ENCODE measurements at places on chromosomes 11 and 22. TPM values are rescaled to one million over a fixed set of nuclear protein-coding genes. Genes with fewer than 3 reads are reported as not detected.
A peak's percentile ranks its signal among the peaks of the same experiment; 100 is the strongest.

DNA sequence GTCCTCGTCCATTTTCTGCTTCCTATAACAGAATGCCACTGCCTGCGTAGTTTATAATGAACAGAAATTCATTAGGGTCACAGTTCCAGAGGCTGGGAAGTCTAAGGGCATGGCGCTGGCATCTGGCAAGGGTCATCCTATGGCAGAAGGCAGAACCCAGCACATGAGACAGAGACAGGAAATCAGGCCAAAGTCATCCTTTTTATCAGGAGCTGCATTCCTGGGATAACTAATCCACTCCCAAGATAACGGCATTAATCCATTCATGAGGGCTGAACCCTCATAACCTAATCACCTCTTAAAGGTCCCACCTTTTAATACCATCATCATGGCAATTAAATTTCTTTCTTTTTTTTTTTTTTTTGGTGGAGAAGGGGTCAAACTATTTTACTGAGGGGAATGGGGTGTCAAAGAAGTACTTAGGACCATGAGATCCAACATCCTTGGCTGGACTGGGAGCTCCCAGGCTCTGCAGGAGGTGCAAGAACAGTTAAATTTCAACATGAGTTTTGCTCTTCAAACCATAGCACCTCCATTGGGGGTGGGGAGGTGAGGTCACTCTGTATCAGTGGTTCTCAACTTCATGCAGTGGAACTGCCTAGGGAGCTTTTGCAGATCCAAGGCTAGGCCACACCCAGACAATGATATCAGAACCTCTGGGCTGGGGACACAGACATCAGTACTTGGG lies 4.4 kb downstream of the TMEM109 start:
- H3K4me1 ChIP-seq = peaks cover 23% of the 10 kb centered on the region
- DNase-seq = no peak
- H3K4me3 ChIP-seq = no peak overlapping the region
- no peaks in the 10 kb centered on the region for H3K36me3 ChIP-seq
- H3K27me3 ChIP-seq = no peaks in the 10 kb centered on the region
- no peak overlapping the region for H3K27ac ChIP-seq

GRCh38 chr22:29503811-29504372 lies 23.9 kb downstream of the NEFH start:
- H3K4me3 ChIP-seq = no peak overlapping the region
- H3K27ac ChIP-seq = no peak overlapping the region
- peaks cover 3% of the 10 kb centered on the region for H3K36me3 ChIP-seq

DNA sequence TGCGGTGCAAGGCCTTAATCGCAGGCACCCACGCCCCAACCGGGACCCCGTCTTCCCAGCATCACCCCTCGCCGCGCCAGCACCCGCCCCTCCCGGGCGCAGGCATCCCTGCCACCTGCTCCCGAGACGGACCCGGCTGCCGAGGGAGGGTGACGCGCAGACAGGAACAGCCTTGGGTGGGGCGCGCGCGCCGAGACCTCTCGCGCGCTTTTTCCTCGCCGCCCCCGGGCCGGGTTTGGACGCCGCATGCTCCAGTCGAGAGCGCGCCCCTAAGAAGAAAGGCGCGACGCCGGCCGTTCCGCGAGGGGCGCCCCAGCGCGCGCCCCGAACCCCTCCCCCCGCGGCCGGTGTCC lies 504 bp downstream of the CFL1 start:
- peaks cover 11% of the 10 kb centered on the region for H3K4me1 ChIP-seq
- H3K4me3 ChIP-seq = peak overlapping the region; percentile 93
- H3K27ac ChIP-seq = peak overlapping the region; percentile 74
- H3K27me3 ChIP-seq = no peaks in the 10 kb centered on the region
- peaks cover 31% of the 10 kb centered on the region for H3K36me3 ChIP-seq

- H3K4me3 ChIP-seq = no peak overlapping the region
- DNase-seq = peak; percentile 36
- H3K27ac ChIP-seq = no peak overlapping the region
- H3K36me3 ChIP-seq = peaks cover 5% of the 10 kb centered on the region
These were observed 45.3 kb downstream of the PHF21A start for GRCh38 chr11:46075928-46076327.

- H3K4me3 ChIP-seq = no peak overlapping the region
- no peak for DNase-seq
These were observed 684.0 kb upstream of the CCDC90B start for GRCh38 chr11:83970061-83970671.

DNA sequence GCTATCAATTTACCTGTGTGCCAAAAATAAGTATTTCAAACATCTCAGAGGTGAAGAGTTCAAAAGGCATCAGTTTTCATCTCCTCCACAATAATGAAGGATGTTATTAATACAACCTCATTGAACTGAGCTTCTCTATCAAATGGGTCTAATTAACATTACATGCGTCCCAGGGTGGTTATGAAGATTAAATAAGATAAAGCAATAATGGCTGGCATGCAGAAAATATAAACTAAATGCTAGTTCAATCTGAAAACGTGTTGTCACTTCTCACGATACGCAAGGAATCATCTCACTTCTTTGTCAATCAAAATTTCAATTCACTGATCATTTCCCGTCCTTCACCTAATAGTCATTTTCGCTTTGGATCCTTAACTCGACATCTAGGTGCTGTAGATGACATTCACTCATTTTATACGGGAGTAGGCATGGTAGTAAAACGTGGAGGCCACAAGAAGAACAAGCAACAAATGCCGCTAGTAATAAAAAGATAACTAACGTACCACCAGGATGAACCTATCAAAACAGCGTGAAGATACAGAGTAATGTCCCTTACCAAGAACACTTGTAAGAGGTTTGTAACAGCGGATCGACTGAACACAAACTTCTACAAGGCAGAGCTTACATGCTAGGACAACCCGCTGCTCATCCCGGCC lies 918 bp downstream of the CHORDC1 start:
- DNase-seq = no peak
- H3K4me1 ChIP-seq = peaks cover 36% of the 10 kb centered on the region
- H3K4me3 ChIP-seq = peak overlapping the region; percentile 90
- no peaks in the 10 kb centered on the region for H3K36me3 ChIP-seq

- H3K4me3 ChIP-seq = no peak overlapping the region
- H3K27ac ChIP-seq = no peak overlapping the region
- H3K4me1 ChIP-seq = peaks cover 10% of the 10 kb centered on the region
- peaks cover 18% of the 10 kb centered on the region for H3K27me3 ChIP-seq
These were observed 26.9 kb upstream of the ATXN10 start for GRCh38 chr22:45644714-45645113.

DNA sequence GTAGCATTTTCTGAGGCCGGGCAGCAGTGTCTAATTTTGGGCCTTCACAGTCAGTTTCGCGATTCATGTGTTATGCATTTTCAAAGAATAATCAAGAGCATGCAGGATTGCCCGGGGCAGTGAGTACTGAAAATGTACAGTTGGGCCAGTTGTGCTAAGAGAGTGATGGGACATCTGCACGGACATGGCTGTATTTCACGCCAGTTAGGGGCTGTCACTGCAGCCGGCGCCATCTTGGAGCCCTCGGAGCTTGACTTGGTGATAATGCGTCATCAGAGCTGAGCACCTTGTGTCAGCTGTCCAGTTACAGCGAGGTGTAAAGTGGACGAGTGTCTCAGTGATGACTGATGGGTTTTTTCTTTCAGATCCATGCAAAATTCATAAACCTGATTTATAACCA lies 188.9 kb downstream of the TBC1D22A start:
- no peaks in the 10 kb centered on the region for H3K36me3 ChIP-seq
- peaks cover 10% of the 10 kb centered on the region for H3K4me1 ChIP-seq
- no peak for DNase-seq
- H3K4me3 ChIP-seq = no peak overlapping the region

- H3K36me3 ChIP-seq = no peaks in the 10 kb centered on the region
- H3K4me1 ChIP-seq = 0 out of 2 replicates have a peak, but pooled peaks cover 6% of the 10 kb centered on the region
- DNase-seq = no peak
These were observed 66.3 kb downstream of the C11orf91 start for GRCh38 chr11:33634291-33634834.

DNA sequence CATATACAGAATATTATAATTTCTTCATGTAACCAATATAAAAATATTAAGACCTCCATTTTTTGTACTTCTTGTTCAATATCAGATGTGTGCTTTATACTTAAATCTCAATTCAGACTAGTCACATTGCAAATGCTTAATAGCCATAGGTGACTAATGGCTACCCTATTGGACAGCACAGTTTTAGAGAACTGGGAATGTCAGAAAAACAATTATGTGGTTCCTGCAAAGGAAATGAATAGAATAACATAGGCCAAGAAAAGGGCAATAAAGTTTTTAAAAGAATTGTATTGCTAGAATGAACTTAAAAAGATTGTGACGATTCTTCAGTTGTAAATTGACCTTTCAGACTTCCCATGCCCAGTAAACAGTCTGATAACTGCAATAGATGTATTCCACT lies 843.0 kb downstream of the METTL15 start:
- H3K36me3 ChIP-seq = no peaks in the 10 kb centered on the region
- H3K4me1 ChIP-seq = no peaks in the 10 kb centered on the region
- H3K27me3 ChIP-seq = no peaks in the 10 kb centered on the region
- no peak for DNase-seq

DNA sequence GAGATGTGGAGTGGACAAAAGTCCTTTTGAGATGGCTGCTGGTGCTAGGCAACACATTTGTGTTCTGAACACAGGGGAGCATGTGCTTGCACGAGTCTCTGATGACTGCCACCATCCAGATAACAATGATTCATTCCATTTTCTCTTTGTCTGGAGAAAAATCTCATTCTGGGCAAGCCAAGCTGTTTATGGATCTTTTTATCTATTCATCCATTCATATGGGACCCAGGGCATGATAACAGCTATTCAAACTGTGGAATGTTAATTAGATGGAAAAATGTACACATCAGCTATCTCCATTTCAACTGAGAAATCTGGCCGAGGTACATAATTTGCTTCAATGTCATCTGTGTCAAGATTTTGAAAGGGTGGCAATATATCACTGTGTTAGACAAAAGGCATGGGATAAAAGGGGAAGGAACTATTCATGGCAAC lies 117.5 kb upstream of the ZBED5 start:
- no peaks in the 10 kb centered on the region for H3K4me1 ChIP-seq
- H3K27me3 ChIP-seq = no peaks in the 10 kb centered on the region
- no peak for DNase-seq
- H3K36me3 ChIP-seq = no peaks in the 10 kb centered on the region

DNA sequence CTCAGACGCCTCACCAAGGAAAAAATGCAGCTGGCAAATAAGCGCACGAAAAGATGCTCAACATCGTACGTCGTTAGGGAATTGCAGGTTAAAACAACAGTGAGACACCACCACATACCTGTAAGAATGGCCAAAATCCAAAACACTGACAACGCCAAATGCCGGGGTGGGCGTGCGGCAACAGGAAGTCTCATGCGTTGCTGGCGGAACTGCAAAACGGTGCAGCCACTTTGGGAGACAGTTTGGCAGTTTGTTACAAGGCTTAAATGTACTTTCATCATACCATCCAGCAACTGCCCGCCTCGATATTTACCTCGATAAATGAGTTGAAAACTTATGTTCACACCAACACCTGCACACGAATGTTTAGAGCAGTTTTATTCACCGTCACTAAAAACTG lies 7.5 kb upstream of the CTSD start:
- no peaks in the 10 kb centered on the region for H3K36me3 ChIP-seq
- no peak overlapping the region for H3K4me3 ChIP-seq
- H3K27me3 ChIP-seq = no peaks in the 10 kb centered on the region

- H3K36me3 ChIP-seq = no peaks in the 10 kb centered on the region
- DNase-seq = no peak
- H3K27ac ChIP-seq = no peak overlapping the region
- no peaks in the 10 kb centered on the region for H3K4me1 ChIP-seq
- no peaks in the 10 kb centered on the region for H3K27me3 ChIP-seq
These were observed 41.3 kb downstream of the NARS2 start for GRCh38 chr11:78533399-78533798.

- H3K27ac ChIP-seq = no peak overlapping the region
- H3K4me3 ChIP-seq = no peak overlapping the region
- no peaks in the 10 kb centered on the region for H3K36me3 ChIP-seq
- H3K27me3 ChIP-seq = no peaks in the 10 kb centered on the region
- peak; percentile 37 for DNase-seq
- peaks cover 7% of the 10 kb centered on the region for H3K4me1 ChIP-seq
These were observed 17.8 kb upstream of the RCN1 start for GRCh38 chr11:32072872-32073643.

GRCh38 chr11:102251423-102251822 lies 65.9 kb upstream of the BIRC3 start:
- no peak overlapping the region for H3K4me3 ChIP-seq
- no peak overlapping the region for H3K27ac ChIP-seq
- no peaks in the 10 kb centered on the region for H3K4me1 ChIP-seq
- no peak for DNase-seq
- H3K36me3 ChIP-seq = no peaks in the 10 kb centered on the region

DNA sequence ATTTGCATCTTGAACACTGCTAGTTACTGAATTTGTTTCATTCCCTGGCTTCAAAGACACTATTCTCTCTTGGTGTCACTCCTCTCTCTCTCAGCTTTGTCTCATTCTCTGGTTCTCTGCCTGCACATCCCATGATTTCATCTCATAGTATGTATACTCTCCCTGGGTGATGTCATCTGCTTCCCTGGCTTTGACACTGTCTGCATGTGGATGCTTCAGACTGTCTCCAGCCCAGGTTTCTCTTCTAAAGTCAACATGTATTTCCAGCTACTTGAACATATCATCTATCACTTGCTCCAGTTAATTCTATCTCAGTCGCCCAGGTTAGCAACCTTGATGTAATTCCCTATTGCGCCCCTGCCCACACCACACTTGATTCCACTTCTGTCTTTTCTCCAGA lies 9.3 kb upstream of the ACAT1 start:
- no peak for DNase-seq
- H3K4me3 ChIP-seq = no peak overlapping the region
- no peaks in the 10 kb centered on the region for H3K4me1 ChIP-seq
- H3K36me3 ChIP-seq = no peaks in the 10 kb centered on the region

- no peak overlapping the region for H3K4me3 ChIP-seq
- peak overlapping the region; percentile 40 for H3K27ac ChIP-seq
- DNase-seq = no peak
- peaks cover 32% of the 10 kb centered on the region for H3K4me1 ChIP-seq
- no peaks in the 10 kb centered on the region for H3K27me3 ChIP-seq
- no peaks in the 10 kb centered on the region for H3K36me3 ChIP-seq
These were observed 67.4 kb downstream of the ZNRF3 start for GRCh38 chr22:28950617-28951411.

GRCh38 chr22:49574205-49574880 lies 253.3 kb downstream of the BRD1 start:
- H3K27me3 ChIP-seq = no peaks in the 10 kb centered on the region
- H3K4me3 ChIP-seq = no peak overlapping the region
- no peak overlapping the region for H3K27ac ChIP-seq
- peaks cover 6% of the 10 kb centered on the region for H3K36me3 ChIP-seq
- DNase-seq = no peak

- no peaks in the 10 kb centered on the region for H3K4me1 ChIP-seq
- no peaks in the 10 kb centered on the region for H3K36me3 ChIP-seq
- H3K27me3 ChIP-seq = no peaks in the 10 kb centered on the region
These were observed 386.3 kb downstream of the ETS1 start for GRCh38 chr11:128201009-128201408.

DNA sequence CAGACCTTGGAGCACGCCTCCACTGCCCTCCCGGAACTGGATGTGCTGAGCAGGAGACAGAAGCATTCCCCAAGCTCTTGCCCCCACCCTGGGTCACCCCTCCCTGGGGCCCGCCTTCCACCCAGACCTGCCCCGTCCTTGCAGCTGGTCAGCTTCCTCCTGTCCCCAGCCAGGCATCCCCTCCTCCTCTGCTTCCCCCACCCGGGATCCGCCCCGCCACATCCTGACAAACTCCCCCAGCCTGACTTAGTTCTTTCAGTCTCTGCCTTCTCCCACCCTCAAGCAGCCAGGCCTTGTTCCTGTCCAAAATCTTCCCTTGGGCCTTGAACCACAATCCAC lies 1.1 kb upstream of the PLXNB2 start:
- no peaks in the 10 kb centered on the region for H3K36me3 ChIP-seq
- DNase-seq = no peak
- H3K27ac ChIP-seq = 0 out of 2 replicates have a peak overlapping the region, but pooled peaks have one; percentile 66
- H3K4me1 ChIP-seq = peaks cover 19% of the 10 kb centered on the region

The IGLL1 gene
- total RNA-seq = not detected

The SORL1 gene
- total RNA-seq = 78.3 TPM

The ATXN10 gene
- total RNA-seq = 163 TPM

The KRTAP5-4 gene
- total RNA-seq = not detected

The ACTN3 gene
- 3.8 TPM for total RNA-seq
